ENCODE measurements at places on chromosomes 11 and 22.

- DNase-seq: no peak
These were observed 6.4 kb downstream of the UBE2L3 start for GRCh38 chr22:21573750-21574494.

DNA sequence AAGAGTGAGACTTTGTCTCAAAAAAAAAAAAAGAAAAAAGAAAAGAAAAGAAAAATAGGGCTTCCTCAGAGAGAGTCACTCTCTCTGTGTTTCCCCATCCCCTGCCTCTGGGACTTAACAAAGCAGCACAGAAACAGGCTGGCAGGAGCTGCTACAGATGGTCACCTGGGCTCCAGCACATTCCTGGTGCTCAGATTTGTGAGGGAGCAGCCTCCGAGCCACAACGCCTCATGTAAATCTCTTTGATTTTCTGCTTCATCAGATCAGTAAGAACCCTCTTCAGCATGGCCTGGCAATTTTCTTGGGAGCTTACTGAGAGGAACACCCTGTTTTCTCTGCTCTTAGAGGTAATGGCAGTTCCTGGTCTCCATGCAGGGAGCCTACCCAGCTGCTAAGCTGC, 15.2 kb upstream of the LDHA start:
- DNase-seq: no peak

- DNase-seq: no peak
These were observed 1.3 kb downstream of the CBL start for GRCh38 chr11:119207415-119207960.

GRCh38 chr22:22674467-22674866, 30.1 kb downstream of the GGTLC2 start:
- DNase-seq: no peak

GRCh38 chr11:18461909-18462308, 6.3 kb downstream of the LDHAL6A start:
- no peak for DNase-seq

- no peak for DNase-seq
These were observed 367.6 kb downstream of the SOX6 start for GRCh38 chr11:15988693-15989231.

All from NCI-H1092 treated with DMSO at 0.1 percent for 48 hours (cell line).